ENCODE measurements at places on chromosomes 1 and 21.

DNA sequence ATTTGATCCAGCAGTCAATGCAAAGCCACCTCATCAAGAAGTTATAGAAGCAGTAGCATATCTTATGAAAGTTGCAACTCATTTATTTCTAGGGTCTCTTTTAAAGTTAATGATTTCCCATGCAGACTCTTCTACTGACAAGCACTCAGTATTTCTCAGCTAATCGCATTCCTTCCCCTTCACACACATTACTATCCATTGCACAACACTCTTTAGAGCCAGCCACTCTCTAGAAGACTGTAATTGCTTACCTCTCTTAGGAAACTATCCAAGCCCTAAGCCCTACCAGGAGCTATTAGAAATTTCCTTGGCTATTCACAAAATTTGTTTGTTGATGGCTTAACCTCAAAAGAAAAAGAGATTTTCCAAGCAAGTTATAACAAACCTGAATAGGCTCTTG, 106.0 kb downstream of the ADAMTS1 start:
- DNase-seq: no peak

- DNase-seq: no peak
These were observed 26.8 kb upstream of the CADM3 start for GRCh38 chr1:159144571-159144970.

DNA sequence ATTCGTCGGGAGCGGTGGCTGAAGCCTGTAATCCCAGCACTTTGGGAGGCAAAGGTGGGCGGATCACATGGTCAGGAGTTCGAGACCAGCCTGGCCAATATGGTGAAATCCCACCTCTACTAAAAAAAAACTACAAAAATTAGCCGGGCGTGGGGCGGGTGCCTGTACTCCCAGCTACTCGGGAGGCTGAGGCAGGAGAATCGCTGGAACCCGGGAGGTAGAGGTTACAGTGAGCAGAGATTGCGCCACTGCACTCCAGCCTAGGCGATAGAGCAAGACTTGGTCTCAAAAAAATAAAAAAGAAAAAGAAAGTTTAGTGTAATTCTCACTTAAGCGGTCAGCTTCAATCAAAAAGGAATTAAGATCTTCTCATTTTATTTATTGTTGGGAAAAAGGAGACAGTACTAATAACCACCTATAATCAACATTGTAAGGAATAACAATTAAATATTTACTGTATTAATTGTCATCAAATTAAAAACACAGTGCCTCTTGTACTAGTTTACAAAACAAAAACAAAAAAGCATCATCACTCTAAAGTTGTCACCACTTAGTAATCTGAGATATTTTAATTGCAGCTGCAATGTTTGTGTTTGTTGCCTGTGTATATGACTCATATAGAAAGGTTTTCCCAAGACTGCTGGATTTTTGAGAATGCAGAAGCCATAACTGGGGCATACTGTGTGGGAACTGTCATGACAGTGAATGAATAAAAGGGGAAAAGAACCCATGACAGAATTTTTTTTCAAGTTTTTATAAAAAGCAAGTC, 3.7 kb downstream of the FBXO42 start:
- peak; percentile 59 for DNase-seq

DNA sequence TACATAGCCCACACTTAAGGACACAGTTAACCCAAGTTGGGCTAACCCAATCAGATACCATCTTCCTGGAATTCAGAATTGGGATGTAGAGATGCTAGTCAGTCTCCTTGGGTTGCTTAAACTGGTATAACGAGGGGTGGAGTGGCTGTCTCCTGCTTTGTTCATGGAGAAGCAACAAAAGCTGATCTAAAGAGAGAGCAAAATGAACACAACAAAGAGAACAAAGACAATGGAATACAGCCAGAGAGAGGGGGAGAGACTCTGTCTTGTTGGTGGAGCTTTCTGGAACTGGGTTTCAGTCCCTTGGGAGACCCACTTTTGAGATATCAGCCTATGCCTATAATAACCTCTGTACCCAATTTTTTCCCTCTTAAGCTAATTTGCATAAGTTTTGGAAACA, 138.1 kb downstream of the ATG4C start:
- no peak for DNase-seq

- no peak for DNase-seq
These were observed 1156.3 kb upstream of the B3GALT2 start for GRCh38 chr1:194342484-194343262.

GRCh38 chr1:237938553-237938952, 47.8 kb upstream of the ZP4 start:
- DNase-seq: no peak

- no peak for DNase-seq
These were observed 357.7 kb downstream of the TTLL7 start for GRCh38 chr1:83641206-83641658.

GRCh38 chr1:183210681-183211080, 24.6 kb downstream of the LAMC2 start:
- DNase-seq: no peak
